Activated naive CD4-positive, alpha-beta T cell treated with anti-CD3 and anti-CD28 coated beads, Interleukin-2, amount 50 U/mL, for 16 hours (primary cell): ENCODE measurements at places on chromosomes 5 and 9.

DNA sequence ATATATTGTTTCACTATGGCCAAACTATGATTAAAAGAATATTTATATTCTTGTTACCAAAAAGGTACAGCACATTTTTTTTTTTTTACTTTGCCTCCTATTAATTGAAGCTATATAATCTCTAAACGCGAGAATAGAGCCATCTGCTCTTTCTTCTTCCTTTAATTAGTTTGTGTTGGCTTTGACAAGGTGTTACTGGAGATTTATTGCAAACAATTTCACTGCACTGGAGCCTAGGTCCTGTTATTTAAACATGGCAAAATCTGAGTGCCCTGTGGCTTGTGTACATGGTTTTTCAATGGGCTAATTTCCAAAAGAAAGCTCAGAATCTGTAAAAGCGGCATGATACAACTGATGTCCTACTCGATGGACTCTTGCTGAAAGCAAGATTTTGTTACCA lies 40.8 kb upstream of the GABRG2 start:
- DNase-seq: no peak

DNA sequence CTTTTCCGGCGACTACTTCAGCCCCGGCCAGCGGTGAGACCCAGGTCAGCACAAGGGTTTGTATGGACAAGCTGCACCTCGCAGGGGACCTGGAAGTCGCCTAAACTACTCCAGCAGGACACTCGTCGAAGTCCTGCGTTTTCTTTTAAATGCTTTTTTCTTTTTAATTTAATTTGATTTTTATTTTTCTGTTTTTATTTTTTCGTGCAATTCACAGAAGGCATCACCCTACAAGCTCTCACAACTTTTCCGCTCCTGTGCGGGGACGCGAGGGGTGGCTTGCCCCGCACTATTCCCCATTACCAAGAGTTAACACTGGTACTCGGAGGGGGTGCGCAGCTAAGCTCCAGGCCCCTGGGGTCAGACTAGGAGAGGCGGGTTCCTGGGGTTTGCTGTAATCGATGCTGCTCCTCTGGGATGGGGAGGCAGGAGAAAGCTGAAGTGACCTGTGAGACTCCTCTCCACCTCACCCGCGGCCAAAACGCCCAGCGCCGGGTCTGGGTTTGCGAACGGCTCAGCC lies 1.3 kb downstream of the EDIL3 start:
- no peak for DNase-seq

- DNase-seq: no peak
Observed at GRCh38 chr5:149464796-149465489, 85.9 kb upstream of the IL17B start.

DNA sequence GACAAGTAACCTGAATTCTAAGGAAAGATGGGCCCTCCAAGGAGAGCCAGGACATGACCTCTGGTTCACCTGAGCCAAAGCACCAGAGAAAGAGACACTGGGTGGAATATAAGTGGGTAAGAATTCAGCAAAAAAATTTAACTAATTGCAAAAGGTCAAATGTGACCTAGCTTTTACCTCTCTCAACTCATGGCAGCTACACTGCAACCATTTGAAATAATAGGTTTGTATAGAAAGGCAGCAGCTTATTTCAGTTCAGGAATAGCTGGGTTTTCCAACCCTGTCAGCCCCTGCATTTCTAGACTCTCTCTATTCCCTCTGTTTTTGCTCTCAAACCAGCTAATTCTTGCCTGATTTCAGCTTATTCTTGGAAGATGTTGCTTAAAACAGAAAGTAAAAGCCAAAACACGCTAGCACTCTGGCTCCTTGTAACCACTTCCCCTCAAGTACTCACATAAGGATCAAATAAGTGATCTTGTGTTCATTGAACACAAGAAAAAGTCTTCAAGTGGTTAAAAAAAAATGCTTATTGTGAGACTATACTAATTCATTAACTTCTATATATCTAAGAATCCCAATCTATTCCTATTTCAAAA lies 101.1 kb upstream of the NR4A3 start:
- DNase-seq: no peak

DNA sequence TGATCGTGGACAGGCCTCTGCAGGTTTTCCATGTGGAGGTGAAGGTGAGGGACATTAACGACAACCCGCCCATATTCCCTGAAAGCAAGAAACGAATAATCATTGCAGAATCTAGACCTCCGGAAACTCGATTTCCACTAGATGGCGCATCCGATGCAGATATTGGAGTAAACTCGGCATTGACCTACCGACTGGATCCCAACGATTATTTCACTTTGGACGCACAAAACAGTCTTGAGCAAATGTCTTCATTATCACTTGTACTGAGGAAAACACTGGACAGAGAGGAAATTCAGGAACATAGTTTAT lies 621 bp downstream of the PCDHA13 start:
- DNase-seq: no peak

- DNase-seq: no peak
Observed at GRCh38 chr9:34479431-34479866, 20.8 kb downstream of the DNAI1 start.

DNA sequence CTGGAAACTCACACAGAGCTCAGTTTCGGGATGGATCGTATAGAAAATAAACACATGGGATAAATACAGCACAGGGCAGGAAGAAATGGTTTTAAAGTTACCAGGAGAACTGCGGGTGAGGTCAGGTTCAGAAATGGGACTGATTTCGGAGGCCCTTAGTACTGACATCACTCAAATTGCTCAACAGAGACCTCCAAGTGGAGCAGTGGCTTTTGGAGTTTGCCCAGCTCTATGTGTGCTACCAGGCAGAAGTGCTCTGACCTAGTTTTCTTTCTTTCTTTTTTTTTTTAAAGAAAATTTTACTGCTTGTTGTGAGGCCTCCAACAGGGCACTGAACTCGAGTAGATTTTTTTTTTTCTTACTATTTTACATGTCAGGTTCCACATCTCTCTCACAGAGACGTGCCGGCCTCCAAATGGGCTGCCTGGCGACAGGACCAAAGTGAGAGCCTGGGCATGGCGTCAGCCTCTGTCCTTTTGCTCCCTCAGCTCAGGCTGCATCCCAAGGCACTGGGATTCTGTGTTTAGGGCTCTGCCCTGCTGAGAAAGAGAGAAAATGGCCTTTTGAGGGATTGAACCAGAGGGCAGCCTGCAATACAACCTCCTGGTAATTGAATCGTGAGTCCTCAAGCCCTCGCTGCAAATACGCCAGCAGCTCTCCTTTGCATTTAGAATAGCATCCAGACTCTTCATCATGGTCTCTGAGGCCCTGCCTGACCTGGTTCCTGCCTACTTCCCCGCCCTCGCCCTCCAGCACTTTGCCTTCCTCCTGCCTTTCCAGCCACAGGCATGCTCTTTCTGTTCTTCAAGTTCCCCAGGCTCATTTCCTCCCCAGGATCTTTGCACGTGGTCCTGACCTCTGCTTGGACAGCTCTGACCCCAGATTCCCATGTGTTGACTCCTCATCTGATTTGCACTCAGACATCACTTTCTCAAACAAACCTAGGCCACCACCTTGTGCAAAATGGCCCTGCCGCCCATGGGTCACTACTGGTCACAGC lies 173.5 kb downstream of the FGF1 start:
- no peak for DNase-seq

DNA sequence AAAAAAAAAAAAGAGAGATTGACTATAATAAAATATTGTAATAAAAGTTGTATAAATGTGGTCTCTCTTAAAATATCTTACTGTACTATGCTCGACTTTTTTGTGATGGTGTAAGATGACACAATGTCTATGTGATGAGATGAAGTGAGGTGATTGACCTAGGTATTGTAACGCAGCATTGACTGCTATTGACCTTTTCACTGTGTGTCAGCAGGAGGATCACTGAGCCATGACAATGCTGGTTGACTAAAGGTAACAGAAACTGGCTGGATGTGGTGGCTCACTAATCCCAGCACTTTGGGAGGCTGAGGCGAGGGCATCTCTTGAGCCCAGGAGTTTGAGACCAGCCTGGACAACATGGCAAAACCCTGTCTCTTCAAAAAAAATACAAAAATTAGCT lies 78.6 kb upstream of the MYO10 start:
- no peak for DNase-seq

DNA sequence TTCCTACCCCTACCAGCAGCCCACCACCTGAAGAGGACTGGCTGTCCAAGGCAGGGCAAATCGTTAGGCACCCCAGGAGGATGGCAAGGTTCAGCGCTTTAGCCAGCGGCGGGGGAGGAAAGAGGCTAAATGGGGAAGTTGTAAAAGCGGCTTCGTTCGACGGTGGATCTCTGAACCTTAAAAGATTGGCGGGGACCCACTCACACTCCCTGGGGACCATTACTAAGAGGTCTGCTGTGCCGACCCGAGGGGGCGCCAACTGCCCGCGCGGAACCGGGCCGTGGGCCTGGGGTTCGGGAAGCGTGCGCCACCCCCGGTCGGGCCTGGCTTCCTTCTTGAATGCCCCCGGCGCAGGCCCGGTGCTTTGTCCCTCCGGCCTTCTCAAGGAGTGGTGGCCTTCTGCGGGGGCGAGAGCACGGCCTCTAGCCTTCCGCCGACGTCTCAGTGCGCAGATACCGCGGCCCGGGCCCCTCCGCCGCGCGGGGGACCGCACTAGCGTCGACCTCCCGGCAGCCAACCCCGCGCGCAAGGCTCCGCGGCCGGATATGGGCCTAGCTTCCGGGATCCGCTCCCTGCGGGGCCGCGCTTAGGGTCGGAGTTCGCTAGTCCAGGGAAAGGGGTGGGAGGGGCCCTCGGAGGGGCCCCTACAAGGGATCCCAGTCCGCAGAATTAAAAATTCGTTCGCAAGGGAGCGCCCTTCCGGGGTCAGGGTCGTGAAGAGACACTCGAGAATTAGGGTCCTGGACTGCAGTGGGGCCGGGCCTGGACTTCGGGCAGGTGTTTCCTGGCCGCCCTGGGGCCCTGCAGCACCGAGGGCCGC lies 10.5 kb downstream of the NR2F1-AS1 start:
- no peak for DNase-seq

- no peak for DNase-seq
Observed at GRCh38 chr5:72067682-72068470, 39.4 kb upstream of the MAP1B start.

- no peak for DNase-seq
Observed at GRCh38 chr5:128877476-128877875, 87.8 kb upstream of the SLC27A6 start.

GRCh38 chr5:136014049-136015002 lies 14.5 kb upstream of the TGFBI start:
- DNase-seq: no peak

DNA sequence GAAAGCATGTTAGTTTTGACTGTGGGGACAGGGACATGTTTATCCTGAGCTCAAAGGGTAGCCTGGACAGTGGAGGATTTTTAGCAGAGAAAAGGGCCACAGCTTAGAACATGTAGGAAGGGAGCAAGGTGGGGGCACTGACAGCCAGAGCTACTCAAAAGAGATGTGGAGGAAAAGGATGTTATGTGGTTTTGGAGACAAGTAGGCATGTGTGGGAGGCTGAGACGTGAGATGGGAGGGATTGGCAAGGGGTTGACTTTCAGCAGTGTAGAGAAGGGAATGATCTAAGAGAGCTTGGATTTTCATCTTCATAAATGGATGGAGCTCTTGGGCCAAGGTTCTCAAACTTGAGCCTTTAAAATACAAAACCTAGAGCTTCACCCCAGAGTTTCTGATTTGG lies 24.0 kb downstream of the SYK start:
- DNase-seq: no peak

DNA sequence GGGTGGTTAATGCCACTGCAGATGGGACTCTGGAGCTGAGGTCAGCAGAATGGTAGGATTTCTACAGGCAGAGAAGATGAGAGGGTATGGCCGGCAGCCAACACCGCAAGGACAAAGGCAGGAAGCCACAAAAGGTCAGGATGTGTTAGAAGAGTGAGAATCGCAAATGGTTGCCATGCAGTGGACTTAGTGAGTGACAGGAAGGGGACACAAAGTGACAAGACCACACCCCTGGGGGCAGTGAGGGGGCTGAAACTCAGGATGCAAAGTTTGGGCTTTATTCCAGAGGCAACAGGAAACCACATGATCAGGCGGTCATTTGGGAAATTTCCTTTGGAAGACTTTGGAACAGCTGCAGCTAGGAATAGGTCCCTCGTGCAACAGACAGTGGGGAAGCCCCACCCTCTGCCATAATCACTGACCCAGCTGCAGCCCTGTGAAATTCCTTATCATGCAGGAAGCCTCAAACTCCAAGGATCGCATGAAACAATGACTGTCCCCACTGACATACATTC lies 14.2 kb upstream of the CCDC180 start:
- DNase-seq: no peak

- no peak for DNase-seq
Observed at GRCh38 chr9:9973062-9973461, 639.7 kb downstream of the PTPRD start.

- DNase-seq: no peak
Observed at GRCh38 chr9:126720036-126720435, 84.8 kb upstream of the ZBTB43 start.

- DNase-seq: no peak
Observed at GRCh38 chr9:93910598-93910997, 44.6 kb downstream of the BARX1 start.

DNA sequence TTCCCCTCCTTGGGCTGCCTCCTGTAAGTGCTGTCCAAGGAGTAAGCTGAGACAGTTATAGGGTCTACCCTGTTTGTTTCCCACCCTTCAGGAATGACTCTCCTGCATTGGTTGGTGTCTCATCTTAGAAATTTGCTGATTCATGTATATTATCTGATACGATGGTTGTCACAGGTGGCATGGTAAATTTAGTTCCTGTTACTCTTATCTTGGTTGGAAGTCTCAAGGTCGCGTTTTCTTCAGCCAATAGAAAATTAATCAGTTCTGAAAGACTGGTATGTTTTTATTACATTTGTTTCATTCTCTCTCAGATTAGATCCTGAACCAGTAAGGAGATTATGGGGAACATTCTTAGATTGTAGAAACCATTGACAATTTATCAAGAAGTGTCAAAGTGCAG lies 42.7 kb downstream of the SCGB3A1 start:
- DNase-seq: no peak

DNA sequence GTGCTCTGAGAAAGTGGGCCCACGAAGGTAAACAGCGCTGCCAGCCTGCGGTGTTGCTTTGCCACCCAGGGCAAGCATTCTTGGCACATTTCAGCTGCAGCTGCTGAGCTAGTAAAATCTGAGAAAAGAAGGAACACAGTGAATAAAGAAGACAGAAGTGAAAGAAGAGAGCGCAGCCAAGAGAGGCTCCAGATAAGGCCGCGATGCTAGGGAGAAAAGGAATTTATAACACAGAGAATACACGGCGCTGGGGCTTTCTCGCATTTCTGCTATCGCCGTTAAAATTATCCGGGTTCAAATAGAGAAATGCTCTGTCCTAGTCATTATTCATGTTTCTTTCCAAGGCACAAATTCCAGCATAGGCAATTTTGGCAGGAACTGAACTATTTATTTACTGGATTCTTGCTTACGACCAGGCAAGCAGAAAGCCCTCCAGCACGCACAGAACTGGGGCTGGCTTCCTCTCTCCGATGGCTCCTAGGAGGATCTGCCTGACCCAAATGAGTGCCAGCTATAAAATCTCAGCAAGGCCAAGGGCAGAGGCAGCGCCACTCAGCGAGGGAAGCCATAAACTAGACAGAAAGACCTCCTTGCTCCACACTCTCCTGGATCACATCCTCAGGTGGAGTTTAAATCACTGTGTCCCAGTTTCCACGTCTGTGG lies 111.2 kb downstream of the ATPSCKMT start:
- no peak for DNase-seq

GRCh38 chr5:11062397-11062796 lies 301.4 kb upstream of the DAP start:
- no peak for DNase-seq
